ENCODE measurements at places on chromosomes 13 and 19.

DNA sequence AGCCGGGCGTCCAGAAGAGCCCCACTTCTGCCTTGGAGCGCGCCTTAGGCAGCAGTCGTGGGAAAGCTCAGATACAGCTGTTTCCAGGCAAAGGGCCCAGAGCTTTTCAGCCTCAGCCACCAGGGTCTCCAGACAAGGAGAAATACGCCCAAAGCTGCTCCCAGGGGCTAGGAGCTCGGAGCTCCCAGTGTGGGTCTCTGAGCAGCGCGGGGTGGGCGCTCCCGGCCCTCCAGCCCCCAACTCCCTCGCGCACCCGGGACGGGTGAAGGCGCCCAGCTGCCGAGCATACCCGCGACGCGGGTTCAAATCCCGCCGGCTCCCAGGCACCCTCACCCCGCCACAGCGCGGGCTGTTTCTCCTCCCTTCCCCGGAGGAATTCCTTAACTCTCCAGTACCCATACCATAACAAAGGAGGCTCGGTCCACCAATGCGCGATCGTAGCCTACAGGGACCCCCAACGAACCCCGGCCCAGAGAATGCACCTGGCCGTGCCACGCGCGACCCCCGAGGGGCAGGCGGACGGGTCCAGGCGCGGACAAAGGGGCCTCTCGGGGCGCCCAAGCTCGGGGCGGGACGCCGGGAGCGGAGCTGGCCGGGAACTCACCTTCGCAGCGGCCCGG, 507 bp downstream of the COL4A1 start:
- no peak for DNase-seq

DNA sequence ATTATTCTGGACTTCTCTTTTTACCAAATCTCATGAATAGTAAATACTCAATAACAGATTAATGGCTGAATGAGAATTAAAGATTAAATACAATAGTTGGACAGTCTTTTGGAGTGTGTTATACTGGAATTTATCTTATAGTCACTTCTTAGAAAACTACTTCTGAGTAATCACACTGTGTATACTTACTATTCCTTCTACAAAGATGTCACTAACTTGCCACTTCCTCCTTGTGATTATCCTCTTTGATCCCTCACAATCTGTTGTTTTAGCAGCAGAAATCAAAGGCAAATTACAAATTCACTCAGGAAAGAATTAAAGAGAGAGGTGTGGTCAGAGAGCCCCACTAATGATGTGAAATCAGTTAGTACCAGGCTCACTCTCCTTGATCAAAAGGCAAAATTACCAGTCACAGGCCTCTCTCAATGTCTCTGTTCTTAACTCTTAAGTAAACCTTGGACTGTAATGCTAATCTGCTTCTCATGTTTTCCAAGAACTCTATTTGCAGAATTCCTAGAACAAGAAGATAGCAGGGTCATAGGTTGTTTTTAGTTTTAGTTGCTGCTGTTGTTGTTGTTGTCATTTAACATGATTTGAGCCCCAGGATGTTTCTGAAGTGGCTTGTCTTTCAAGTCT, 37.3 kb upstream of the FNDC3A start:
- no peak for DNase-seq

DNA sequence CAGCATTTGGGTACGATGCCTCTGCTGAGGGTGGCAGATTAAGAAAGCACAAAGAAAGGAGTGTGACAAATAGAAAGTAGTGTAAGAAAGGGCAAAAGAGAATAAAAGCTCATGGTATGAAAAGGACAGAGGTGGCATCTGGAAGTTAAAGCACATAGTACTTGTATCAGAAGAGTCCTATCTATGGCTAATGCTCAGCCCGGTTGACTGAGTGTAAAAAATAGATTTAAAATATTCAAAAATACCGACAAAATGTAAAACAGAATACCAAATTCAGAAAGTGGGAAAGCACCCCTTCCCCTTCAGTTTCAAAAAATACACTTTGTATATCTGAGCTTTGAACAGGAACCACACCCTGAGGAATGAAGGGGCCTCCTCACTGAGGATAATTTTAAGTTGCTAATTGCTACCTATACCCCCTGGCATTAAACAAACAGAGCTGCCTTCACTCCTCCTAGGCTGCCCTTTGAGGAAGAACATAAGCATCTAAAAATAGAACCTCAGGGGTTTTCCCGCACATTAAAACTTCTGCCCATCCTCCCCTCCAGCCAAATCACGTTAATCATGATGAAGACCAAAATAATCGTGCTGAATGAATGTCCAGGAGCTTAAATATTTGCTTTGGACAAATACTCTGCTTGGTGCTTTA, 43.3 kb downstream of the DLEU7 start:
- no peak for DNase-seq

DNA sequence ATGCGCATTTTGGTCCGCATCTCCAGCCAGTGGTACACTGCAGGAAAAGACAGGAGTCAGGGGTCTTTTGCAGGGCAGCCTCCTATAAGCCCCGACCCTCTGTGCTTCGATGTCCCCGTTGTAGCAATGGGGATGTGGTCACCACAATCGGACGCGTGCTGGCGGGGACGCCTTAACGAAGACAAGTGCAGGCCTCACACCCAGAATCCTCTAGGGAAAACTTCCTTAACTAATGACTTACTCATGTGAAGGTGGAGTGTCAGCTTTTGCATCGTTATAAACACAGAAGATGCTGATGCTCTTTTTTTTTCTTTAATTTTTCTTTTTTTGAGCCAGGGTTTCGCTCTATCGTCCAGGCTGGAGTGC, 22.1 kb downstream of the VASP start:
- DNase-seq = no peak

- no peak for DNase-seq
Observed at GRCh38 chr13:28585561-28585960, 73.4 kb upstream of the POMP start.

DNA sequence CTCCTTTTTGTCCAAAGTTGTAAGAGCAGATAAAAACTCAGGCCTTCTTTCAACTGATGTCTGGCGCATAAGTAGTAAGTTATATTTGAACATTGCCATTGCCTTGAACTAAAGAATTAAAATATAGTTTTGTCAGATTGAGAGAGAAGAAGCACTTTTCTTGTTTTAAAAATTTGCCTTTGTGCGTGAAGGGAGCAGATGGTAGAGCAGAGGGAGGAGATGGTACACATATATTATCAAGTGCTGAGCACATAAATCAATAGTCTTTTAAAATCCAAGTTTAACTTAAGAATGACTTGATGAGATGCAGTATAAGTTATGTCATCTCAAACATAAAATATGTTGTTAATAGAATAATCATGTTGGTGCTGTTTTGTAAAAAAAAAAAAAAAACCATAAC, 504.6 kb upstream of the KLHL1 start:
- DNase-seq = no peak

GRCh38 chr13:114268344-114269280, 12.8 kb upstream of the UPF3A start:
- DNase-seq = no peak

DNA sequence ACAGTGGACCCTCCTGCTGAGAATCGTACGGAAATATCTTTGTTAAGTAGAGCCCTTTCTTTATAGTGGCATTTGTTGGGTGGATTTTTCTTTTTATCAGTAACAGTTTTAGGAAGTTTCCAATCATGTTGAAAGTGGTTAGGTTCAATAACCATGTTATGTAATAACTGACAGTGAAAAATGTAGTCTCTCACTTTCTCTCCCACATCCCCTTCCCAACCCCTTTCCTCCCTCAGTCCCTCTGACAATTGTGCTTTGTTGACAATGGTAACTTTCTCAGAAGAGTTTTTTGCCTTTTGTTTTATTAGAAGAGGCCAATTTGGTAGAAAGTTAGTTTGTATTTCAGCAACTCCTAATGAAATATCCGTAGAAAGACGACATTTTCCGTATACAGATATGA, 77.8 kb upstream of the SLAIN1 start:
- no peak for DNase-seq

DNA sequence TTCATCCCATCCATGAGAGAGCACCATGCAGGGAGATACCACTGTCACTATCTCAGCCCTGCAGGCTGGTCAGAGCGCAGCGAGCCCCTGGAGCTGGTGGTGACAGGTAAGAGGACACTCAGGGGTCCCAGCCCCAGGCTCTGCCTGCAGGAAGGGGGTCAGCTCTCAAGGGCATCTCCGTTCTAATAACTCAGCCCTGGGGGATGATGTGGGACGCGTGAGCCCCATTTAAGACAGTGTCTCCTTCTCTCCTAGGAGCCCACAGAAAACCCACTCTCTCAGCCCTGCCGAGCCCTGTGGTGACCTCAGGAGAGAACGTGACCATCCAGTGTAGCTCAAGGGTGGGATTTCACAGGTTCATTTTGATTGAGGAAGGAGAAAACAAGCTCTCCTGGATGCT, 15.5 kb upstream of the KIR3DL3 start:
- no peak for DNase-seq

- no peak for DNase-seq
Observed at GRCh38 chr19:17079710-17080439, 4.3 kb downstream of the MYO9B start.

GRCh38 chr19:12513531-12514061, 29.0 kb upstream of the ZNF709 start:
- DNase-seq = no peak
